ENCODE measurements at places on chromosomes 1 and 21. TPM values are rescaled to one million over a fixed set of nuclear protein-coding genes. Genes with fewer than 3 reads are reported as not detected.

DNA sequence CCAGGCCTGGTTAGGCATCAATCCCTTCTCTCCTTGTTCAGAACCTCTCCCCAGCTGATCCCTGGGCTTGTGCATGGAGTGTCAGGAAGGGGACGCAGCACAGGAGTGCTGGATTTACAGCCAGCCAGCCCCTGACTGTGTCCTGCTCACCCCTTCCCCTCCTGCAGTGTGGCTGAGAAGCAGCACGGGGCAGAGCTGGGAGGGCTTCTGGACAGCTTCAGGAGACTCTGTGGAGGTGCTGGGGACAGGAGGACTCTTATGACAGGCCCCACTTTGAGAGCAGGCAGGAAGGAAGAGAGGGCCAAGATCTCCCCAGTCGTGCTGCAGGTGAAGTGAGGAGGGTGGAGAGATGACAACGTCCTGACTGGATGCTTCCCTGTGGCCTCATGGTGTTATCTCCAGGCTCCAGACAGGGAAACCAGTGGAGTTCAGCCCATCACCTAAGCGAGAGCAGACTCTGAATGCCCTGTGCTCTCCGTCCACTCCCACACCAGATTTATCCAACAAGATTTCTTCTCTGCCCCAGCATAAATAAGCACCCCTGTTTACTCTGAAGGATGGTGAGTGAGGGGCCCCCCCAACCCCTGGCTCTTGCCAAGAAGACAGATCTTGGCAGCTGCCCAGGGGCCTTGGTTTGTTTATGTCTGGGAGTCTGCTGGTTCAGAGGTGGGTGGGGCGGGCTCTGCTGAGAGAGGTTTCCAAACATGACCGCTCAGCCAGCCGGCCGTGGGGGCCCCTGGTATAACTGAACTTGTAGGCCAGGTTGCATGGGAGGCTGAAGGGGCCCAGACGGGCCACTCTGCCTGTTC is 21.3 kb downstream of the TMCC2 start:
- peak; percentile 72 for DNase-seq

ZNF683 gene
- not detected for total RNA-seq

DNA sequence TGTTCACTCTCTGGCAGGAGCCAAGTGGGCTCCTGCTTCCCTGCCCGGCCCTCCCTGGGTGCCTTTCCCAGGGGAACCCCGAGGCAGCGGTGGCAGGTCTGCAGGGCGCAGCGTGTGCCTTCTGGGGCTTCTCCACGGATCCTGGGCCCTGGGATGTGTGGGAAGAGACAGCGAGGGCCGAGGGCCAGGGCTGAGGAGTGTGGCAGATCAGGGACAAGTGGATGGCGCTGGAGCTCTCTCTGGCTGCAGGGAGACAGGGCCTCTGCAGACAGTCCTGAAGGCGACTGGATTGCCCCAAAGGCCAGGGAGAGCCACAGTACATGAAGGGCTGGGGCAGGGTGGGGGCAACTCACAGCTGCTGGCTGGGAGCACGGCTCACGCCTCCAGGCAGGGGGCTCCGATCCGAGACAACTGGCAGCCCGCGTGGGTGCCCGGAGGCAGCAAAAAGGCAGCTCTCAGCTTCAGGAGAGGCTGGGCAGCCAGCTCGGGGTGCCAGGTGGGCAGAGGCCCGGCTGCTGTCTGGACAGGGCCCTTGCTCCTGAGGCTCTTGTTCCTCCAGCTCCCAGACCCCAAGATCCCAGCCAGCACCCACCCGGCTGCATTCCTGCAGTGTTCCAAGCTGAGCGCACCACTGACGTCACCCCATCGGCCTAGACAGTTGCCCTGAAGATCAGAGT is 16.0 kb downstream of the MORN1 start:
- DNase-seq, result no peak

CTTNBP2NL gene
- total RNA-seq, result 24.4 TPM

GRCh38 chr1:25467193-25467592 is 36.5 kb downstream of the MACO1 start:
- no peak for DNase-seq

GRCh38 chr21:35390013-35390776 is 341.1 kb upstream of the RUNX1 start:
- DNase-seq, result peak; percentile 45

TNFRSF8 gene
- 0.09 TPM for total RNA-seq

GRCh38 chr1:243494741-243495431 is 239.0 kb downstream of the SDCCAG8 start:
- DNase-seq, result no peak

GRCh38 chr1:209823143-209824041 is 4.4 kb upstream of the UTP25 start:
- peak; percentile 89 for DNase-seq
